ENCODE measurements at places on chromosomes 5 and 9. TPM values are rescaled to one million over a fixed set of nuclear protein-coding genes. Genes with fewer than 3 reads are reported as not detected.

The BSPRY gene
- polyA plus RNA-seq = 11.1 TPM

DNA sequence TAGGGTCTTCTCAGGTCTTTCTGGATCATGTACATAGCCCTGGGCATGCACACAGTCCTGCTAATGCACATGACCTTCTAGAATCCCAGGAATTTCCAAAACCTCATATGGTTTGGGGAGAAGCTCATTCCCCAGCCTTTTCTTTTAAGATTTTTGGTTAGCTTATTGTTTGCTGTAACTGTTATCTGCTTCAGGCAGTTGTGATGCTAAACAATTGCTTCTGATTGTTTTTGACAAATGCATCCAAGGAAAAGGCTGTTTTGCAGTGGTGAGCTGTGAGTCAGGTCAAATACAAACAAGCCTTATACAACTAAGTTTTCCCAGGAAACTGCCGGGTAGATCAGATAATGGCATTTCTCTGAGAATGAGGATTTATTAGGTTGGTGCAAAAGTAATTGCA lies 32.7 kb downstream of the SMC5 start:
- DNase-seq = no peak

DNA sequence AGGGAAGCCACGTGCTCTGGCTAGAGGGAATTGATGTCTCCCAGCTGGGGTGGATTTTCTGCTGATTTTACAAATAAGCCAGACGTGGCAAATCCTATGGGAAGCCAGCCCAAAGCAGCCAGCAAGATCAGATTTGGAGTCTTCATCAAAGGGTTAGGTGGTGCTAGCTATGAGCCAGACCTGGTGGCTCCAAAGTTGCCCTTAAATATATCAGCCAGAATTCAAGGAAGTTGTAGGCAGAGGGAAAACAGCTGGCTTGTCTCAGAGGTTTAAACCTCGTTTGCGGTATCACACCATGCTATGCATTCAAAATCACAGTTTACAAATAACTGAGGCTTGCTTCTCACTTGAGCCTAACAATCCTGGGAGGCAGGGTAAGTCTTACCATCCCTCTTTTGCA lies 313.2 kb downstream of the MLLT3 start:
- DNase-seq = no peak

- DNase-seq = peak; percentile 87
These were observed 201.2 kb upstream of the GAS1 start for GRCh38 chr9:87148331-87149104.

The CDC20B gene
- polyA plus RNA-seq = 0.64 TPM

The CARTPT gene
- not detected for polyA plus RNA-seq

The SMIM33 gene
- polyA plus RNA-seq = 0.12 TPM

DNA sequence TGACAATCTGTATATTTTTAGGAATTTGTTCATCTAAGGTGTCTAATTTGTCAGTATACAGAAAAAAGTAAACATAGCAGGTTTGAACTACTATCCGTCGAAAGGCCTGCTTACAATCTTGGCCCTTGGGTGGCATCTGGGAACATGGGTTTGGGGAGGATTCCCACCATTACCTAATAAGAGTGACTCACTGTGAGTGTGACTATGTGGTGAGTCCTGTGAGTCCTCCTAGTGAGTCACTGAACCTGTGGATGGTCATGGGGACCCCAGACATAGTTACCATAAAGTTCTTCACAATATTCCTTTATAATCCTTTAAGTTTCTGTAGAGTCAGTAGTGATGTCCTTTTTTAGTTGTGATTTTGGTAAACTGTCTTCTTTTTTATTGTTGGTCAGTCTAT lies 37.0 kb downstream of the RNF130 start:
- DNase-seq = no peak

DNA sequence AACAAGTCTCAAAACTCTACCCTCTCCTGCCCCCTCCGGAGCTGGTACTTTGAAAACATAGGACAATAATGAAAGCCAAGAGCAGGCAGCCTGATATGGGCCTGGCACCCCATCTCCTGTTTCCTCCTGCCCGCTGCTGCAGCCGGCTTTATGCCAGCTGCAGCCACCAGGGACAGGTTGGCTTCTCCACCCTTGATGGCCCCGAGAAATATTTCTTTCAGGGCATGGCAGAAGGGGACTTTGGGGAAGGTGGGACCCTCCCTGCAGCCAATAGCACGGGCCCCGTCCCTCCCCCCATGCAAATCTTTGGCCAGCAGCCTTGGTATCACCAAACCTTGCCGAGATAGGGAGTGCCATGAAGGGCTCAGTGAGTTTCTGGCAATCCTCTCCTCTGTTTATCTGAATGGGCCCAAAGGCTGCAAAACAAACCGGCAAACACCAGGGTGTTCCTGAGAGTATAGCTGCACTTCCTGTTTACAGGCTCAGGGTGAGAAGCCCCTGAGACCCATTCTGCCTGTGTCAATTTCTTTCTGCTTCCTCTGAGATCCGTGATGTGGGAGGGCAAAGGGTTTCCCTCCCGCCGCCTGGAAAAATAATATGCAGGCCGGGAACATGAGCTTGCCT lies 73.4 kb upstream of the BOD1 start:
- no peak for DNase-seq

The CARD9 gene
- 2.1 TPM for polyA plus RNA-seq

- no peak for DNase-seq
These were observed 21.6 kb downstream of the FBXL7 start for GRCh38 chr5:15521381-15522186.

All from renal pelvis (tissue), 12 donors.